ENCODE measurements at places on chromosomes 12 and 14.

GRCh38 chr12:123270214-123271000, 1.2 kb downstream of the CDK2AP1 start:
- DNase-seq, result peak; percentile 44

GRCh38 chr14:50318031-50318626, 6.0 kb downstream of the DMAC2L start:
- DNase-seq, result peak; percentile 40

DNA sequence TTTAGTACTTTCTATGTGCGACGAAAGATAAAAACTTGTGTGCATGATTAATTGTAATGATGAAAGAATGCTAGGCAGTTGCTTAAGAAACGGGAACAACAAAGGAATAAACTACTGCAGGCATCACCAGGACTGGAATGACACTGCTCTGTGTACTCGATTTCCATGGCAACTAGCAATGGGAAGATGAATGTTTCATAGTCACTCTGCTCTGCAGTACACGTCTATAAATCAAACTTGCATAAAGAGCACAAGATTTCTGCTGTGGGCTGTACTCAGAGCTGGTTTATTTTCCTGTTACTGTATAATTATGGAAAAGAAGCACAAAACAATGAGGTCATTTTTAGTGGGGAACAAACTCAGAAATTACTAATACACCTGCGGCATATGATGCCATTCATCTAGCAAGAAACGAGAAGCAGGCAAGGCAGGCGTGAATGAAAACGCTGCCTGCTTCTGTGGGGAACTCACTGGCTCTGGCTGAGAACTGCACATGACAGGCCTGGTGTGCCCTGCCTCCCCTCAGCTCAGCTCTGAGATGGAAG, 41.8 kb downstream of the EFCAB11 start:
- DNase-seq, result peak; percentile 77

GRCh38 chr12:32509328-32510091, 110.2 kb downstream of the FGD4 start:
- DNase-seq, result no peak

DNA sequence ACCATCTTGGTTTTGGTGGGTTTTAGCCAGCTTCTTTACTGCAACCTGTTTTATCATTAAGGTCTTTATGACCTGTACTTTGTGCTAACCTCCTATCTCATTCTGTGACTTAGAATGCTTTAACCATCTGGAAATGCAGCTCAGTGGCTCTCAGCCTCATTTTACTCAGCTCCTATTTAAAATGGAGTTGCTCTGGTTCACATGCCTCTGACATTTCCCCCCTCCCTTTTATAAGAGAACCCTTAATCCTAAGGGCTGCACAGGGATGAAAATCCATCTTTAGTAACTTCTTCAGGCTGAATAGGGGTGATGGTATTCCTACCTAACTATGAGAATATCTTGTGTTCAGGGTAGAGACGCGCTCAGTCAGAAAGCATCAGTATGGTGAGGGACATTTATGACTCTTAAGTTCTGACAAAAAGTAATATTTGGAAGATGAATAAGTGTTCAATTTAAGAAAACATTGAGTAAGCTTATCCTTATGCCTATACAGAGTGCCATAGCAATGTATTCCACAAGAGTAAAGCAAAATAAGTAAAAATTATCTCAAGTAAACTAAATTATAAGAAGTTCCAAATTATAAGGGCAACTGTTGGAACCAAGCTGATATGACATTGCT, 15.2 kb downstream of the SLC38A1 start:
- DNase-seq, result no peak

DNA sequence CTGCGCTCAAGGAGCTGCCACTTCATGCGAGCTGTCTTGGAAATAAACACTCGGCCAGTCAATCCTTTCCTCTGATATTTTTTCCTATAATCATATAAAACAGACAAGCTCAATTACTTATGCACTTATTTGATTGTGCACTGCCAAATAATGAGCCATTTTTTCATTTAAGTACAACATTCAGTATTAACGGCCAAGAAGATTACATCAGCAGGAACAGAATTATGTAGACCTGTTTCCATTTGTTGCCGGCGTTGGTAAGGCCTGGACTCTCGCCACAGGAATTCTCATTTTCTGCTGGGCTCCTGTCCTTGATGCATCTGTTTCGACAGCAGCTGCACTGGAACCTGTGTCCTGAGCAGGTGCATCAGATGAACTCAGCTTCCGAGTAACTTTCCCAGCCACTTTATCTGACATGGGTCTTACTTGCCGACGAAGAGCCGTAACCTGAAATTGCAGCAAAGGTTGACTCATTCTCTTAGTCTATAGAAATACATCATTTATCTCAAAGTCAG, 110.2 kb downstream of the KIF21A start:
- no peak for DNase-seq

GRCh38 chr14:75489480-75489837, 32.8 kb upstream of the BATF start:
- DNase-seq, result no peak

DNA sequence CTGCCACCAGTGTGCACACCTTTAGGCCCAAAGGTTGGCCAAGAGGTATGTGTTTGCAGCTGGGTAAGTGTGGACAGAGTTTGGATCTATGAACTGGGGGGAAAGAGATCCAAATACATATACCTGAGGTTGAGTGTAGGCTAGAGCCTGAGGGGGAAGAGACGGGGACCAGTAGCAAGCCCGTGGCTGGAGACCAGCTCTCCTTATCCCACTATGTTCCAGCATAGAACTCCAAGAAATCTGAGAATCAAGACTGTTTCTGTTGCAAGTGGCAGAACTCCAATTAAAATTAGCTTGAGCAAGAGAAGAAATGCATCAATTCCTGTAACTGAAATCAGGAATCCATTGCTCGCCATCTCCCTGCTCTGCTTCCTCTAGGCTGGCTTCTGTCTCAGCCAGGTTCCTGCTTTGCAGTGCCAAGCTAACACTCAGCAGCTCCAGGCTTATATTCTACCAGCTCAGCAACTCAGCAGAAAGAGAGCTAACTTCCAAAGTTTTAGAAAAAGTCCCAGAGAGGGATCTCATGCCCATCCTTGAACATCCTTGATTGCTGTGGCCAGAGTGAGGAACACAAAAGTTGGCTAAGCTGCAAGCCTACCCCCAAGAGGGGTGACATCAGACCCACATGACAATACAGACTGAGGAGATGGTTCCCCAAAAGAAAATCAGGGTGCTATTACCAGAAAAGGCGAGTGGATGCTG, 1.5 kb upstream of the PCK2 start:
- no peak for DNase-seq

- DNase-seq, result peak; percentile 61
These were observed 946 bp downstream of the DDX24 start for GRCh38 chr14:94079891-94080620.

- DNase-seq, result no peak
These were observed 37.0 kb upstream of the STXBP6 start for GRCh38 chr14:25086821-25087396.

DNA sequence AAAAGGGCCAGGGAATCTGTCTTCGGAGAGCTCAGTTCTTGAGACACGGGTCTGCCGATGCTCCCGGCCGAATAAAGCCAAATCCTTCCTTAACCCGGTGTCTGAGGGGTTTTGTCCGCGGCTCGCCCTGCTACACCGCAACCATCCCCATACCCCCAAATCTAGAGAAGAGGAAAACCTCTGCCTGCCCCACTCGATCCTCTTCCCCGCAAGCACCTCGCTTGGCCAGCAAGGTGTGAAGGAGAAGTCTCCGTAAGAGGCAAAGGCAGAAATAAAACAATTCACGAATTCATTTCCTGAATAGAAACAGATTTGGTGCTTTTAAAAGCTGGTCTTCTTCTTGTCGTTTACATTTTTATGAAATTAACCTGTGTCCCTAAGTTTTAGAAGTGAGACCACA, 67.3 kb upstream of the GALNT9 start:
- no peak for DNase-seq

GRCh38 chr14:65255583-65256461, 153.5 kb upstream of the MAX start:
- DNase-seq, result no peak

DNA sequence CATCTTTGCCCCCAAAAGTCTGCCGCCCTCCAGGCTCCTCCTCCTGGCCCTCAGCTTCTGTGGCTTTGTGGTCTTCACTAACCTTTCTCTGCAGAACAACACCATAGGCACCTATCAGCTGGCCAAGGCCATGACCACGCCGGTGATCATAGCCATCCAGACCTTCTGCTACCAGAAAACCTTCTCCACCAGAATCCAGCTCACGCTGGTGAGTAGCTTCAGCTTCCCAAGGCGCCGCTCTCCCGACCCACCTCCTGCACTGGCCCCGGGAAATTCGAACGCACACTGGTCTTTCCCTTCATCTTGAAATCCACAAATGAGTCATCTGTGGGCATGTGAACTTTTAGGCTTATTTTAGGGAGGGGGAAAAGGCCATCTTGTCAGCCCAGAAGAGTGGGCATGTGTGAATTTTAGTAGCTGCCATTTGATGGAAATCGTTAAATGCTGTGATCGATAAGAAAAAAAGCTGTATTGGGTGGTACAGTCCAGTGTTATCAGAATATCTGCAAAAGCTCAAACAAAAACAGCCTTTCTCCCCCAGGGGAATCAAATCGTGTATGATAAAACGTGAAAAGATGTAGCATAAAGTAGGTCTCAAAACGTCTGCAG, 700 bp downstream of the SLC35E3 start:
- DNase-seq, result peak; percentile 84

GRCh38 chr14:74377976-74378690, 29.9 kb downstream of the VRTN start:
- no peak for DNase-seq

GRCh38 chr14:42145766-42146165, 539.1 kb downstream of the LRFN5 start:
- no peak for DNase-seq

- no peak for DNase-seq
These were observed 55.3 kb downstream of the RBM19 start for GRCh38 chr12:113910751-113911272.

DNA sequence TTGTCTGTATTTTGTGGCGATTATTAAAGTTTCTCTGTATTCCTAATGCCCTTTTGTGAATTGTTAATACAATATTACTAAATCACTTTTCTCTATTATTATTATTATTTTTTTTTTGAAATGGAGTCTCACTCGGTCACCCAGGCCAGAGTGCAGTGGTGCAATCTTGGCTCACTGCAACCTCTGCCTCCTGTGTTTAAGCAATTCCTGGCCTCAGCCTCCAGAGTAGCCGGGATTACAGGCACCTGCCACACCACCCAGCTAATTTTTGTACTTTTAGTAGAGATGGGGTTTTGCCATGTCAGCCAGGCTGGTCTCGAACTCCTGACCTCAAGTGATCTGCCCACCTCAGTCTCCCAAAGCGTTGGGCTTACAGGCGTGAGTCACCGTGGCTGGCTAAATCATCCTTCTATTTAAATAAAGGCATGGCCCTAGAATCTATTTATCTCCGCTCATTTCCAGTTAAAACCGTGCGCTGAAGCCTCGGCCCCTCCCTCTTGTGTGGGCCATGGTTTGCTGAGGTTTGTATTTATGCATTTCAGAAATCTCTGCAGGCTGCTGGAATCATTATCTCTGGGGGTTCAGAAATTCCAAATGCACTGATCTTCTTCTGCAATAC, 1136.4 kb upstream of the TMEM132C start:
- no peak for DNase-seq

All from hepatic stellate cell (primary cell).